ENCODE measurements at places on chromosomes 3 and 15. TPM values are rescaled to one million over a fixed set of nuclear protein-coding genes. Genes with fewer than 3 reads are reported as not detected.

The HDGFL3 gene
- 52.1 TPM for total RNA-seq

The NR2E3 gene
- 0.15 TPM for total RNA-seq

The SUSD5 gene
- 3.7 TPM for total RNA-seq

The P2RY12 gene
- not detected for total RNA-seq

The SAMD7 gene
- not detected for total RNA-seq

The TEX55 gene
- not detected for total RNA-seq

The C2CD4B gene
- not detected for total RNA-seq

The NOX5 gene
- 0.30 TPM for total RNA-seq

The AGBL1 gene
- total RNA-seq: not detected

The ASB7 gene
- total RNA-seq: 11.1 TPM

The LRTM1 gene
- total RNA-seq: not detected

The GATM gene
- total RNA-seq: 2.2 TPM

The MUC4 gene
- total RNA-seq: not detected

The SERPINI2 gene
- total RNA-seq: not detected

The UBAP1L gene
- total RNA-seq: 0.48 TPM

The STAC gene
- total RNA-seq: 2.4 TPM
